ENCODE measurements at places on chromosomes 2 and 18.

GRCh38 chr2:207408086-207408794, 121.5 kb upstream of the CREB1 start:
- DNase-seq = peak; percentile 73

DNA sequence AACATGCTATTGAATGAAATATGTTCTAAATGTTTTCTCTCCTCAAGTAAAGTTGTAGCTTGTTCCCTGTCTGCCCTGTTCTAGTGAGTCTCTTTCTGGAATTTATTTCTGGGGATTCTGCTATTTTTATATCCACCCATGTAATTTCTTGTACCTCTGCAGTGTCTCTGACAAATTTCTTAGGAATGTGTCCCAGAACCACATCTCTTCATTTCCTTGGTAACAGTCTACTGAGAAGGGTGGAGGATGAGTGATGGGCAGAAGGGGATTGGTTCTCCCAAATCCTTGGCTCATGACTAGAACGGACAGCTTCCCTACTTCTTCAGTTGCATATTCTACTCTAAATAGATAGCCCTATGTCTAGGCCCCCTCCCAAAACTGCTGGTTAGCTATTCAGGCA, 490.6 kb upstream of the LINC00305 start:
- DNase-seq = no peak

- no peak for DNase-seq
Measured at GRCh38 chr2:189181706-189182105, 2.1 kb upstream of the COL5A2 start.

GRCh38 chr2:12063210-12063609, 316.8 kb downstream of the LPIN1 start:
- no peak for DNase-seq

- DNase-seq = no peak
Measured at GRCh38 chr18:10482985-10483949, 28.8 kb downstream of the APCDD1 start.

DNA sequence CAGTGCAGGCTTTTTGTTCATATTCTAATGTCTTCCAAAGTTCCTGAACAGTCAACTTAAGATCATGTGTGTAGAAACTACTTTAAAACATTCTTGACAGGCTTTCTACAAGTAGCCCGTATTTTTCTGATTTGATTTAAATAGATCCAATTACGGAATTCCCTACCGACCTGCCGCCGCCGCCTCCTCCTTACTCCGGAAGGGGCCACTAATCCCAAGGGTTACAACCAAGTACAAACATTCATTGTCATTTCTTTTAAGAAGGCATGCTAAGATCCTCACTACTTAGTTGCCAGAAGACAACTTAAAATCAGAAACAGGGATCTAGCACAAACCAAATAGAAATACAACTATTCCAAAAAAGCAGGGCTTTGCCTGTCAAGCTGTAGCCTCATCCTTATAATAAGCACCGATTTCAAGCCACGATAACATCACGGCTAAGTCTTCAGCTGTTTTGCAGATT, 784 bp downstream of the WDR33 start:
- DNase-seq = peak; percentile 38

- DNase-seq = no peak
Measured at GRCh38 chr18:3029215-3029952, 16.4 kb upstream of the LPIN2 start.

DNA sequence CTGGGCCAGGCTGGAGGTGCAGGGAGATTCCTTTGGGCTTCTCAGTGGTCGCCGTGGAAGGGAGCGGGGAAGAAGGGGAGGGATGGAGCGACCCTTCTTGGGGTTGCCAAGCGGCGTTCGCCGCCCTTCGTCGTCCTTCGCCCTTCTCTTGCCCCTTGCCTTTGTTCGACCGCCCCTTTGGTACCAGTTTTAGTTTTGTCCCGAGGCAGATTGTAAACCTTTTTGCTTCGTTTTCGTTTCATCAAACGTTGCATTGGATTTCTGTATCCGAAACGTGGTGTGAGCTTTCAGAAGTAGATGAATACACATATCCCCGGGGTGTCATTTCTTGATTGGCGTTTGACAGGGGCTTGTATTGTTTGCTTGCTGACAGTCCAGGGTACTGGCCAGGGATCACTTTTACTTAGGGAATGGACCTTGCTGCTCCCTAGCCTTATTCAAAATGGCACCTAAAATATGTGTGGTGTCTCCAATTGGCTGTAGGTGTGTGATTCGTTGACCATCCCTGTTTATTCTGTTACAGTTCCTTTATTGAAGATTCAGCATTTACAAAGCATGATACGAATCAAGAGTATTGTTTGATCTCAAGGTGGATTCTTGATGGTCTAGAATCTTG, 788 bp downstream of the USP14 start:
- peak; percentile 14 for DNase-seq

GRCh38 chr18:29060349-29060748, 883.4 kb upstream of the CDH2 start:
- no peak for DNase-seq

DNA sequence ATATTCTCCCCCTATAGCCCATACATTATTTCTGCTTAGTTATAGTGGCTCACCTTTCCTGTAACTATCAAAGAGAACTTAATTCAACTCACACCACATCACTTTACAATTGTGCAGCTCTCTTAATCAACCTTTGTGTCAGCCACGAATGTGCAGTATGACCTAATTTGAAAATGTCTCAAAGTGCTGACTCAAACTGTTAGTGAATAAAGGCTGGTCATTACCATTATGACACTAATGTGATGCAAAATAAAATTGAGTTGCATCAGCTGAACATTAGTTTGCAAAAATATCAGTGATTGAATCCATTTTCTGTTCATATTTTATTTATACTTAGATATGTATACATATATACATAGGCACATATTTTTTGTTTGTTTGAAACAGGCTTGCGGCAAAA, 251.8 kb downstream of the MEIS1 start:
- DNase-seq = no peak

DNA sequence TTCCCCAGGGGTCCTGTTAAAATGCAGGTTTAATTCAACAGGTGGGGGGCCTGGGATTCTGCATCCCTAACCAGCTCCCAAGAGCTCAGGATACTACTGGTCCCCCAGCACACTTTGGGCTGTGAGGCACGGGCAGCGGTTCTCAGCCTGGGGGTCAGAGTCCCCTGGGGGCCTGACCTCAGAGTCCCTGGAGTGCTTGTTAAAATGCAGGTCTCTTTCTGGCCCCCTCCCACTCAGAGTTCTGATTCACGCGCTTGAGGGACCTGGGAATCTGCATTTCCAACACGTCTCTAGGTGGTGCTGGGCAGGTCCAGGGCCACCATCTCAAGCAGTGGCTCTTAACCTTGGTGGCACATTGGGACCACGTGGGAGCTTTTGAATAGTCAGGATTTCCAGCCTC, 2.8 kb upstream of the OTOS start:
- DNase-seq = no peak

GRCh38 chr2:233833345-233833744, 21.0 kb downstream of the HJURP start:
- DNase-seq = no peak

DNA sequence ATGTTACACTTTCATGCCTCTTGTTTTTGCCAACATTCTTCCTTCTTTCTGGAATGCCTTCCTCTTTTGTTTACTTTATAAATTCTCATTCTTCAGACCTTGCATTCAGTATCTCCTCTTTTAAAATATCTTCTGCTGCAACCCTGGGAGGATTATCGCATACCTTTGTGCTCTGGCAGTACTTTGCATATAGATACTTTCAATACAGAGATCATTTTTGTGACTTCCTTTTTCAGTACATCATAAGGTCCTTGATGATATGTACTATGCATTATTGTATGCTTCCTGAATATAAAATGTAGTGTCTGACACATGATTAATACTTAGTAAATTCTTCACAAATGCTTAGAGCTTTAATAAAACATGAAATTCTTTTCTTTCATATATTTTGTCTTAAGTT, 538.7 kb downstream of the TRIB2 start:
- DNase-seq = no peak

DNA sequence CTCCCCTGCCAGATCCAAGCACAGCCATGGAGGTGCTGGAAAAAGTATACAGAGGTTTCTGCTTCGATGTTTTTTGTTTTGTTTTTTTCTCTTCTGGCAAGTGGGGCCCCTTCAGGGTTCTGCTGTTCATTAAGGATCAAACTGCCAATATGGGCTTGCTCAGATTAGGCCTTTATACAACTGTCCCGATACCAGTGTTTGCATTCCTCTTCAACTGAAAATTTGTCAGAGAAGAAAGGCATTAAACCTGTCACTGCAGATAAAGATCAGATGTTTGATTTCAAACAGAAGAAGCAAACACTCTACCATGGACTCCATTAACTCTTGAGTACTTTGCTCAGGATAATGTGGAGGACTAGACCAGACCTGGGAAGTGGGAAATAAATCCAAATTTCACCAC, 396.0 kb upstream of the SMIM21 start:
- DNase-seq = no peak

DNA sequence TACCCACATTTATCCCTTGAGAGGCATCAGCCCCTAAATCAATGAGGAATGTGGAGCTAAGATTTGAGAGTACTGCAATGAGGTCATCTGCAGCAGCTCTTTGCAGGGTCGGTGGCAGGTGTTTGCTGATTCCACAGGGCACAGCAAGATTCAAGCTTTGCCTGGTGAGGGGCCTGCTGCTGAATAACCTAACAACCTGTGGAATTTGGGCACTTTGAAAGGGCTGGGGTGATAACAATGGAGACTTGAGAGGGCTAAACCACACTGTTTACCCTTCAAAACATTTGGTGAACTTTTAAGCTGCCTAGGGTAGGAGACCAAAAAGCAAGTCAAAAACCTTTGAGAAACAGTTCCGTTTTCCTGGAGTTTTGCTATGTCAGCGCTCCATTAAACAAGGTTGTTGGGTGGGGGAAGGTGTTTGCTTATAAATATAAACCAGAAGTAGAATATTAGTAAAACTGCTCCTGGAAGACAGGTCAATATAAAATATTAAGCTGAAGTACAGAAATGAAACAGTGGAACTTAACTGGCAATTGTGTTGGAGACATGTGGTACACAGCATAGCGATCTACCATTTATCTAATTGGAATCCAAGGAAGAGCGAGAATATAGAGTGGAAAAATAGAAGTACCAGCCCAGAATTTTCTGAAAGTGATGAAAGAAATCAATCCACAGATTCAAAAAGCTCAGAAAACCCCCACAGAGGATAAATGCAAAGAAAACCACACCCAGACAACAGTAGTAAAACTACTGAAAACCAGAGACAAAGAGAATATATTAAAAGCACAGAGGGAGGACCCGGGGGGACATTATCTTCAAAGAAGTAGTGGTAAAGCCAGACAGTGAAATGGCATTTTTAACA, 15.7 kb downstream of the COPS8 start:
- DNase-seq = no peak

DNA sequence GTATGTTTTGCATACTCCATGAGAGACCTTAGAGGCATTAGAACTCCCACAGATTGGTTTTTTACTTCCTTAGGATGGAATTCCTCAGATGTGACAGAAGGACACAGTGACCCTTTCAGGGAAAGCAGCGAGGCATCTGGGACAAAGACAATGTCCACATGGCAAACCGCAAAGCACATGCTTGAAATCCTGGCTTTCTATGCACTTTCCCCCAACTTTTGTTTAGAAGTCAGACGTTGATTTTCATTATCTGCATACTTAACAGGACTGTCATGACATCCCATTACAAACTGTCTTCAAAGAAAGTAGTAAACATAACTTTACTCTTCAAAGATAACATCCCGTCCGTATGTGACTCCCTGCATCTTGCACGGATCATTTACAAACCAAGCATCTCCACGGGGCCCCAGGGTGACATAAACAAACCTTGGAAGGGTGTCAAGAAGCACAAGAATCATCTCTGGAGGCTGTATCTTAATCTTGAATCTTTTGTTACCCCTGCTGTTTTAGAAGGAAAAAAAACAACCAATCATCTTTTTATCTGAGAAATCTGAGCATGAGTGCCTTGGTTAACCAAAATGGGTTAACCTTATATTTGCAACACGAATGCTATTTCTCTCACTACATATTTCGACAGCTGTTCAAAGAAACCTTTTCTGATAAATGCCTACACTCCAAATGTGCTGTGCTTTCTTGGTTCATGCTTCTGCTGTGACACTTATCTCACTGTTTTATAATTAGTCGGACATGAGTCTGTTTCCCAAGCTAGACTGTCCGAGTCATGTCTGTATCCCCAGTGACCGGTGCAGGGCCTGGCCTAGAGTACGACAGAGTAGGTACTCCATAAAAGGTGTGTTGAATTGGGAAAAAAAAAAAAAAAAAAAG, 90.8 kb downstream of the CCBE1 start:
- DNase-seq = no peak

DNA sequence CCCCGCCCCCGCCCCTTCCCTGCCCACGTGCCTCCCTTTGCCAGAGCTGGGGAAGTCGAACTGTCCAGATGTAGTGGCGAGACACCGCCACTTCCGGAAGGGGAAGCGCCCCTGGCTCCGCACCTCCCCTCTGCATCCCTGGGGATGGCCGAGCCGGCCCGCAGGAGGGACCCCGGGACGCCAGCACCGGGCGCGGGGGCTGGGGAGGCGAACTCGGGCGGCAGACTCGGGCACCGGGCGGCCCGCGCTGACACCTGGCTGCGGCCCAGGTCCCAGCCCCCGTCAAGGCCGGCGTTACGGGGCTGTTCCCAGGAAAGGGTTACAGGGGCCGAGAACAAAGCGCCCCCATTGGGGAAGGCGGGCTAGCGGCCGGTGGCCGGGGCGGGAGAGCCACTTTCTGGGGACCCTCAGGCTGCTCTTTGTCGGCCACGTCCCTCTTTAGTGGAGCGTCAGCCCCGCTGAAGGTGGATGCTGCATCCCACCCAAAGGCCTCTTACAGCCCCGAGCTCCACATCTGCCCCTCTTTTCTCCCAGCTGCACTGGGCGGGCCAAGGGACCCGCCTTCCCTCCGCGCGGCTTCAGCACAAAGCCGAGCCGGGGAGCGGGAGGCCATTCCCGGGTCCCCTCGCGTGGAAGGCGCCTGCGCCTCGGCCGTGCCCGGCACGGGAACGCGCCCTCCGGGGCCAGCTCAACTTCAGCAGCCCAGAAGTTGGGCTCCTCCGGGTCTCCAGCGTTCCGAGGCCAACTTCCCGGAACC, 1.3 kb downstream of the SDC1 start:
- no peak for DNase-seq

- no peak for DNase-seq
Measured at GRCh38 chr2:31067259-31067658, 71.0 kb downstream of the GALNT14 start.

DNA sequence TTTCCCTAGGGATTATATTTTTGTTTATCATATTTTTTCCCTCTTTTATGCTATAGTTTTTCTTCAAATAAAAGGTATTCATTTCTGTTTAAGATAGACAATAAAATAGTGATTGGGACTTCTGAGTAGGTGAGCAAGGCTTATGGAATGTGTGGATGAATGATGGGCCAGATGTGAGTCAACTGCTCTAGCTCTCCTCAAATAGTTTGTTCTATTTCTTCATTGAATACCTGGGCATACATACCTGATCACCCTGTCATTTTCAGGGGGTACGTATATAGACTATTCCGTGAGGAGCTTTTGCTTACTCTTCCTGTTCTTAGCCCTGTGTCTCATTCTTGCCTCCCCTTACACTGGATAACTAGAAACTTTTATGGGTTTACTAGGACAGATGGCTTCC, 41.9 kb downstream of the BABAM2 start:
- DNase-seq = peak; percentile 94

- no peak for DNase-seq
Measured at GRCh38 chr2:47842846-47843245, 59.9 kb downstream of the MSH6 start.

- DNase-seq = no peak
Measured at GRCh38 chr2:4533806-4534205, 830.4 kb downstream of the DCDC2C start.

Measured in RWPE1 (cell line).